Lower leg skin (tissue), 4 donors: ENCODE measurements at places on chromosomes 4 and X.

DNA sequence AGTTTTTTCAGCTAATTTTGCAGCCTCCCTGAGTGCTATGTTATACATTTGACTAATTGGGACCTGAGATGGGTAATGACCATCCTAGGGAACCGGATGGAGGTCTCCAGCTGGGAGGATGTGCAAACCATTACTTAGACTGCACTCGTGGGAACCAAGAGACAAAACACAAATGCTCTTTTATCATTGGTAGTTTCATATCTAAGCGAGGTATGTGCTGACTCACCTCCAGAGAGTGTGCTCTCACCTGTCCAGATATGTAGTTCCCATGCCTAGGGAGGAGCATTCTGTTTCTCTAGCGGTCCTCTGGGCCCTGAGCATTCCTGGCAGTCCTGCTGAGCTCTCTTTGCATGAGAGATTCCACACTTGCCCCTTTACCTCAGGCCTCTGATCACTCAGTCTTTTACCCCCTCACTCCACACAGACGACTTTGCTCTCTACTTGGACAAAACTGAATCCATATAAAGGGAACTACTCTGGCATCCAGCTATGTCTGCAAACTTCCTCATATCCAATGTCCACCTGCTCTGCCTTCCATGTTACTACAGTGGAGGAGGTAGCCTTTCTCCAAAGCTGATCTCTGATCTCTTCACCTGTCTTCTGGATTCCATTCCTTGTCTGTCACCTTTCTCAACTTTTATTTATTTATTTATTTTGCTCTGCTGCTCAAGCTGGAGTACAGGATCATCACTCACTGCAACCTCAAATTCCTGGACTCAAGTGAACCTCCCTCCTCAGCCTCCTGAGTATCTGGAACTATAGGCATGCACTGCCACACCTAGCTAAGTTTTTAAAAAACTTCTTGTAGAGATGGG lies 88.4 kb downstream of the LRP2BP start:
- DNase-seq: no peak

DNA sequence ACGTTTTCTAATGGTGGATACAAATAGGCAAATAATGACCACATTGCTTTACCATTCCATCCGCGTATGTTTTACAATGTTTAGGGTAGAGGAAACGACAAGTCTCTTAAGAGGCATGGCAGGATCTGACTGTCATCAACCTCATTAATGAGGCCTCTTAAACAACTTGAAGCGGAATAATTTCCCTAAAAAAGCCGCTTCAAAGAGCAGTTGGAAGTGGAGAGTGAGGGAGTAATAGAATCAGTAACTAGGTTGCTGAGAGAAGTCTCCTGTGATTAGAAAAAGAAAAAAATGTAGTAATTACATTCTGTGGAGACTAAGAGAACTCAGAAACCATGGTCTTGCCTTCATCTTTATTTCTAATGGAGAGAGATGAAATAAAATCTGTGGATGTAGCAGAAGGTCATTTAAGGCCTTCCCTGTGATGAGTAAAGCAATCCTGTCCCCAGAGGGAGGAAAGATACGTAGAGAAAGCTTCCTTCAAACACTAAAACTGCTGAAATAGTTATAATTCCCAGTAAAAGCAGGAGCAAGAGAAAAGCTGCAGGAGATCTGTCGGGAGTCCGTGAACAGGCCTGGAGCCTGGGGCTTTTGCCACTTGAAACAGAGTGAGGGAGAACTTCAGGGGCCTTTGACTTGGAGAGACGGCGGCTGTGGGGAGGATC lies 11.1 kb upstream of the SEPSECS start:
- DNase-seq: no peak

GRCh38 chr4:27068151-27068867 lies 207.7 kb downstream of the STIM2 start:
- peak; percentile 36 for DNase-seq

DNA sequence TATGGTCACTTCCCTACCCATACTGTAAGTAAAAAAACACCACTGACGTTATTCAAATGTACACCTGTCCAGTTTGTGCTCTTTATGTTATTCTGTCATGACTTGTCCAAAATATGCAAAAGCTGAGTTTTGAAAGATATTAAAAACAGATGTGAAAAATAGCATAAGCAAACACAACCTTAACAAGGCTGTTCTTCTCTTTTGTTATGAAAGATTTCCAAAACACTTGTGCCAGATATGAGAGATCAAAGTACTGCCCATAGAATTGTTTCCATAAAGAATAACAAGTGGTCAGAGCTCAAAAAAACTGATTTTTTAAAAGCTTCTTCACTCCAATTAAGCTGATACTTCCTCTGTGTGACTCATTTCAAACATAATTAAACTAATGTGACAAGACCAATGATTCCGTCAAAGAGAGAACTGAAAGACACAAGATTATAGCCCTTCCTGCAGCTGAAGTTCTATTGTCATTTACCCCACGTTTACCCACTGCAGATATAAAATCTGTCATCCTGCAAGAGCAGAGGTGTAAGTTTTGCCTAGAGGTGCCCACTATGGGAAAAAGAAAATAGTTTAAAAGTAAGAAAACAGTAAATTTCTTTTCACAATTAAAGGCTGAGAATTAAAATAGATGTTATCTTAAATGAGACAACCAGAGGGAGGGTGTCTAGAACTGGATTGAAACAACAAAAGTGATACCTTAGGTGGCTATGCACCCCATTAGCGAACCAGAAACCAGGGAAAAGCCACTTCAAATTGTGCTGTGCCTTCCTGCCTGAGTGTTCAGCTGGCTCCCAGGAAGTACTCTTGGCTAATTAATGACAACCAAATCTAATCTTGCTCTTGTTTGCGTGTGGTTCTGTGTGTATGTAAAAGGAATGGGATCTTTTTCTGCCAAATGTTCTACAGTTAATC lies 30.1 kb downstream of the RASSF6 start:
- no peak for DNase-seq

DNA sequence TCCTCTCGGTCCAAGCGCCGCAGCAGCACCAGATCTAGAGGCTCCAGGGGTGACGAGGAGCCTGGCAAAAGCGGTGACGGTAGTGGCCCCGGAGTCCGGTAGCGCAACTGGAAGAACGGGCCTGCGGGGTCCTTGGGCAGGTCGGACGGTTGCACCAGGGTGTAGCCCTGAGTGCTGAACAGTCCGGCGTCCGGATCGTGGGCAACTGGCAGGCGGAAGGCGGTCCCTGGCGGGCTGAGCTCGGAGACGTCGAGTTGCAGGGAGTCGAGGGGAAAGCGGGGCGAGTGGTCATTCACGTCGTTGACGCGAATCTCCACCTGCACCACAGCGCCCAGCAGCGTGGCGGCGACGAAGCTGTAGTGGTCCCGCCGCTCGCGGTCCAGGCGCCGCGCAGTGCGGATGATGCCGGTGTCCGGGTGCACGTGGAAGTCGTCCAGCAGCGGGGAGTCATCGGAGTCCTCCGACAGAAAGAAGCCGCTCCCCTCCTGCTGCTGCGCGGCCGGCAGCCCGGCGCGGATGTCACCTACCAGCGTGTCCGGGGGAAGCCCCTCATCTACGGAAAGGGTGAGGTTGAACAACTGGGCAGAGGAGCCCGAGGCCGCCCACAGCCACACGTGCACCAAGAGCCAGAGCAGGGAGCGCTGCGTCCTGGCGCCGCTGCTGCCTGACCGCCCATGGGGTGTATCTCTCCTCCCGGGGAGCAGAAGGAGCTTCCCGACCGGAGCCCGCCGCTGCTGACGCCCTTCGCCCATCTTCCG lies 837 bp downstream of the DCHS2 start:
- no peak for DNase-seq

DNA sequence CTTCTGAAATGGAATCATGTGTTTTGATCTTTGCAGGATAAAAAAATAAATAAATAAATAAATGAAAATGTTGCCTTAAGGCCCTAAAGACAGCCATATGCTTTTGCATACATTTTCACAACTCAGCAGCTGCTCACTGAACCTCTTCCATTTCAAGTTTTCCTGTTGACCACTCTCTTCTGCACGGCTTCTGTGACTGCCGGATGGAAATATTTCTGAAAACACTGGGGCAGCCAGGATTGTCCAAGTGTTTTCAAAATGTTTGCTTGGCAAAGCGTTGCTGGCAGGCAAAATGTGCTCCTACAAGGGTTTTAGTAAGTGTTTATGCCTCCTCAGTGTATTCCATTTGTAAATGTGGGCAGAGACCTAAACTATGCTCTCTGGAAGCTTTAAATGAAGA lies 208.1 kb upstream of the IL1RAPL1 start:
- no peak for DNase-seq

- DNase-seq: no peak
Observed at GRCh38 chr4:123954220-123954619, 557.6 kb downstream of the SPRY1 start.

DNA sequence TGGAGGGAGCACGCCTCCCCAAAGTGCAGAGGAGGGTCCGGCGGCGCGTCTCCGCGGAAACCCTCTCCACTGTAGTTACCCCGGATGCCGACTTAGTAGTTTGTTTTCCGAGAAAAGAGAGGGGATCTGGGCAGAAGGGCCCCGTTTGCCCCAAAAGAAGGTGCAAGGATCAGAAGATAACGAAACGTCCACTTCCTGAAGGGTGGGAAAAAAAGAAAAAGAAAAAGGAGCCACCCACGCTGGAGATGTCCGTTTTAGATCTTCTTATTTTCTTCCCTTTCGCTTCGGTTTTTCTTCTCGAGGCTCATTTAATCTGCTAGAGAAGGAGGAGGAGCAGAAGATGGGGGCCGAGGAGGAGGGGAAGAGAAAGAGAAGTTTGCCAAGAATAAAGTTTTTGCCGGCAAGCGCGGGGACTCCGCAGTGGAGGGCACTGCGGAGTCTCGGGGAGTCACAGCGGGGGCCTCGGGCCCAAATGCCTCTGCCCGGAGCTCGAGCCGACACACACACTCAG lies 517 bp downstream of the LEF1 start:
- no peak for DNase-seq

DNA sequence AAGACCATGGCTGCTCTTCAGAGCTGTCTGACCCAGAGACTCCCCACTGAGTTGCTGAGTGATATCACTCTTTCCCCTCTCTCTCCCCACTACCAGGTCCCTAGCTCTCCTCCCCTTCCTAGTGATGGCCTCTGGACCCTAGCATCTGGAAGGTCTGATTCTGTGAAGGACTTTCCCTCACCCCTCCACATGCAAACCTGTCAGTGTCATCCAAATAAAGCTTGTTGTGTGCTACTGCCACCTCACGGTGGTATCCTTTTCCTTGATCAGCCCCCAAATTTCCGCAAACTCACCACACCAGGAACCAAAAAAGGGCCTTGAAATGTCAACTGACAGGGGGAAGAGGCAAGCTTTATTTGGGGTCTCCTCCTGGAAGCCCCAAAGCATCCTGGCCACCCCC lies 500.2 kb downstream of the IDS start:
- DNase-seq: no peak
